Stimulated activated CD4-positive, alpha-beta T cell treated with anti-CD3 and anti-CD28 coated beads, Interleukin-12 subunit alpha, Interleukin-12 subunit beta, amount 100 ng/mL, for 48 hours (primary cell): ENCODE measurements at places on chromosomes 2 and 18.

DNA sequence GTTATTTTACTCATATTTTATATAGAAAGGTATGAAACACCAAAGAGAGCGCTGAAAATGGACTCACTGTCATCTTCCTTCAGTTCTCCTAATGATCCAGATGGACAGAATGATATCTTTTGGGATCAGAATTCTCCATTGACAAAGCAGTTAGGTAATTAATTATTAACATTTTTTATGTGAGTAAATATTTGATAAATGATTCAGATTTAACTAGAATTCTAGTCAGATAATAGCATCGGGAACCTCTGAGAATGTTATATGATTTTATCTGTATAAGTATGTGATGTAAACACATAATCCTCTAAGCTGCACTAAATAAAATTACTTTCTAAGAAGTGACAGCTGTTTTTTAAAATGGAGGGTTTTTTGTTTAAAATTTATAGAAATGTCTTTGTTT is 2.0 kb downstream of the ETAA1 start:
- no peak for DNase-seq

DNA sequence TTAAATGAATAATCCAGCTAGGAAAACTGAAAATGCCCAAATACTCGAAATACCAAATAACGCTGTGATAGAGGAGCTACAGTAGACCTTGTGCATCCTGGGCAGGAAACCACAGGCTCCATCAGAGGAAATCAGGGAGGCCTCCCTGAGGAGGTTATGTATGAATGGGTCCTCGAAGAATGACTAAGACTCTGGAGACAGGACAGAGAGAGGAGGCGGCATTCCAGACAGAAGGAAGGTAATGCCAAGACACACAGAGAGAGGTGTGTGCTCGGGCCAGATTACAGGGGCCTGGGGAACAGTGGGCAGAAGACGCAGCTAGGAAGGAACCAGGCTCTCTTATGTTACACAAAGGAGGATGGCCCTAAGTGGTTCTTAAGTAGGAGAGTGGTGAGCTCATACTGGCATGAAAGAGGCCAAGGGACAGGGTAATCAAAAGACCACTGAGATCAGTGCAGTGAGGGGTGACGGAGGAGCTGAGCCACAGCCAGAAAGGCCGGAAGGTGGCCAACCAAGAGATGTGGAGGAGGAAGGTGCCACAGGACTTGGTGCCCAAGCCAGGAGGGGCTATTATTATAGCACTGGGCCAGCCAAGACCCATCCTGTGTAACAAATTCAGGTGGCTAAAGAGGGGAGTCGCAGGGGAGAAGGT is 9.9 kb downstream of the ST3GAL5 start:
- DNase-seq = no peak

GRCh38 chr2:178395941-178396570 is 54.9 kb downstream of the PRKRA start:
- no peak for DNase-seq

GRCh38 chr2:47819834-47820233 is 36.9 kb downstream of the MSH6 start:
- no peak for DNase-seq
